RPMI7951 (cell line): ENCODE measurements at places on chromosomes 6 and 20. TPM values are rescaled to one million over a fixed set of nuclear protein-coding genes. Genes with fewer than 3 reads are reported as not detected.

The ENPP1 gene
- 30.0 and 34.0 TPM in 2 replicates for total RNA-seq

The CENPW gene
- total RNA-seq: 60.1 and 66.8 TPM in 2 replicates

The REV3L gene
- total RNA-seq: 18.6 and 22.8 TPM in 2 replicates

The ADGRF5 gene
- 0.12 and 0.20 TPM in 2 replicates for total RNA-seq

The HLA-DRB1 gene
- 4.7 and 5.5 TPM in 2 replicates for total RNA-seq

The RAB32 gene
- 104 and 125 TPM in 2 replicates for total RNA-seq

The PNLDC1 gene
- not detected in 2 replicates for total RNA-seq

The TOX2 gene
- 24.7 and 25.4 TPM in 2 replicates for total RNA-seq

The HLA-DQB2 gene
- total RNA-seq: not detected in 2 replicates

The PDRG1 gene
- total RNA-seq: 11.2 and 12.7 TPM in 2 replicates

The TBX18 gene
- 9.1 and 13.6 TPM in 2 replicates for total RNA-seq
